ENCODE measurements at places on chromosomes 2 and 18.

DNA sequence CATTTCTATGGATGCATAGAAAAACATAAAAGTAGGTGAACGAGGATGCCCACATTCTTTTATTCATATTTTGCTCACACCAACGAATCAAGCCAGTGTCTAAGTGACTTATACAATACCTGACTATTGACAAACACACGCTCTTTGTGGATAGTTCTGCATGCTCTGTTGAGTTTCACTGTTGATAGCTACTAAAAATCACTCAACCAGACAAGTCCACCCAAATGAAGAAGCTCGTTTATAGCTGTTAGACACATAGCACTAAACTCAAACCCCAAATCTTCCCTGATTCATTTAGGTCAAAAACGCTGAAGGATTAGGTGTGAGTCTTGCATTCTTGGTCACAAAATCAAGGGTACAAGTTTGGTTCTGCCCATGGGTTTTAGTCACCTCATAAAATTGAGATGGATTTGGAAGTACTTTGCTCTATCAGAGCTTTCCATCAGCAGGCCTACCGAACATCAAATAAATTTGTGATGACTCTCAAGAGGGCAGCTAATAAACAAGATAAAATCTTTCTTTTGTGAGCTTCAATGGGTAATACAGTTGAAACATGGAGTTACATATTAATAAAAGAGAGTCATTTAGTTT is 92.7 kb upstream of the ETAA1 start:
- no peaks in the 10 kb centered on the region for H3K36me3 ChIP-seq
- DNase-seq = no peak
- no peak overlapping the region for H3K27ac ChIP-seq
- no peaks in the 10 kb centered on the region for H3K4me1 ChIP-seq
- H3K4me3 ChIP-seq = no peak overlapping the region

DNA sequence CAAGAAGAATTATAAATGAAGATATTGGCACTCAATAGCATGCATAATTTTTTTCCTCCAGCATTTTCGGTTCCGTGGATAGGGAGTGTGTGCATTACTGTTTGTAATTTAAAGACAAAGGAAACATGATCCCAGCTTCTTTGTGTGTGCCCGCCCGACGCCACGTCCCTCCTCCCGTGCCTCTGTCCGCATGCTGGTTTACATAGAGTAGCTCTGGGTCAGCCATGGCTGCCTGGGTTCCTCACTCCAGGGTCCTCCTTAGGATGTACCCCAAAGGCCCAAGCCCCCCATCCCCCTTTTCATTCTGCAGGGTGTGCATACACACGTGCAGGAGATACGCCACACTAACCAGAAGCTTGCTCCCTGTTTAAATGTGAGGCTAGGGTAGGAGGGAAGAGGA is 214.7 kb downstream of the KLHL29 start:
- H3K4me1 ChIP-seq = no peaks in the 10 kb centered on the region
- peaks cover 3% of the 10 kb centered on the region for H3K27me3 ChIP-seq
- no peak overlapping the region for H3K27ac ChIP-seq
- peak; percentile 35 for DNase-seq

- H3K27ac ChIP-seq = no peak overlapping the region
- H3K4me3 ChIP-seq = no peak overlapping the region
- H3K4me1 ChIP-seq = no peaks in the 10 kb centered on the region
- no peak for DNase-seq
Observed at GRCh38 chr2:62688771-62689170, 16.7 kb upstream of the EHBP1 start.

GRCh38 chr2:40202798-40203400 is 249.0 kb downstream of the SLC8A1 start:
- DNase-seq = no peak
- no peaks in the 10 kb centered on the region for H3K27me3 ChIP-seq
- no peaks in the 10 kb centered on the region for H3K4me1 ChIP-seq
- H3K4me3 ChIP-seq = no peak overlapping the region
- H3K27ac ChIP-seq = no peak overlapping the region

DNA sequence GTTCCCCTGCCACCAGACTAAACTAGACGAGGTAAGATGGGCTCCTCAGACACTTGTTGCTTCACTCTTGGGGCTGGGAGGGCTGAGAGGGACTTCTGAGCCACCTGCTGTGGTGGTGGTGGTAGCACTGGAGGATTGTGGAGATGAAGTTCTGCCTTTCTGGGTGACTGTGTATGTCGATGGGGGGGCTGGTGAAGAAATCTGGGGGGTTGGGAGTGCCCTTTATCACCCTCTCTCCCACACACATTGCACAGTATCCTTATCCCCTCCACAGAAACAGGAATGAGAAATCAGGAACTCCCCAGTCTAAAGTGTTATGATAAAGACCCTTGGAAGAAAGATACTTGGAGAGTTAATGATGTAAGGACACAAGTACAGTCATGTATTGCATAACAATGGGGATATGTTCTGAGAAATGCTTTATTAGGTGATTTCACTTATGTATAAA is 38.5 kb downstream of the HK2 start:
- peaks cover 29% of the 10 kb centered on the region for H3K4me1 ChIP-seq
- H3K27ac ChIP-seq = no peak overlapping the region
- no peaks in the 10 kb centered on the region for H3K27me3 ChIP-seq

DNA sequence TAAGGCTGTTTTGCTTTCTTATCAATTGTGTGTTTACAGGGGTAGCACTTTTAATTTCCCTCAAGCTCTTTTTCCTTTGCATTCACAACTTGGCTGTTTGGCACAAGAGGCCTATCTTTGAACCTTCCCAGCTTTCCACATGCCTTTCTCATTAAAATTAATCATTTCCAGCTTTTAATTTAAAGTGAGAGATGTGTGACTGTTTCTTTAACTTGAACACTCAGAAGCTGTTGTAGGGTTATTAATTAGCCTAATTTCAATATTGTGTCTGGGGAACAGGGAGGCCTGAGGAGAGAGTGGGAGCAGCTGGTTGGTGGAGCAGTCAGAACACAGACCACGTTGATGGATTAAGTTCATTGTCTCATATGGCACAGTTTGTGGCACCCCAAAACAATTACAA is 4.7 kb downstream of the ASB1 start:
- H3K27ac ChIP-seq = peak overlapping the region; percentile 20
- DNase-seq = no peak
- H3K4me1 ChIP-seq = peaks cover 43% of the 10 kb centered on the region
- H3K36me3 ChIP-seq = peaks cover 14% of the 10 kb centered on the region
- H3K27me3 ChIP-seq = no peaks in the 10 kb centered on the region
- H3K4me3 ChIP-seq = no peak overlapping the region

GRCh38 chr2:102094917-102095316 is 47.6 kb upstream of the IL1R1 start:
- peaks cover 29% of the 10 kb centered on the region for H3K27me3 ChIP-seq
- H3K4me1 ChIP-seq = peaks cover 2% of the 10 kb centered on the region
- H3K36me3 ChIP-seq = peaks cover 11% of the 10 kb centered on the region
- H3K4me3 ChIP-seq = no peak overlapping the region
- no peak overlapping the region for H3K27ac ChIP-seq

DNA sequence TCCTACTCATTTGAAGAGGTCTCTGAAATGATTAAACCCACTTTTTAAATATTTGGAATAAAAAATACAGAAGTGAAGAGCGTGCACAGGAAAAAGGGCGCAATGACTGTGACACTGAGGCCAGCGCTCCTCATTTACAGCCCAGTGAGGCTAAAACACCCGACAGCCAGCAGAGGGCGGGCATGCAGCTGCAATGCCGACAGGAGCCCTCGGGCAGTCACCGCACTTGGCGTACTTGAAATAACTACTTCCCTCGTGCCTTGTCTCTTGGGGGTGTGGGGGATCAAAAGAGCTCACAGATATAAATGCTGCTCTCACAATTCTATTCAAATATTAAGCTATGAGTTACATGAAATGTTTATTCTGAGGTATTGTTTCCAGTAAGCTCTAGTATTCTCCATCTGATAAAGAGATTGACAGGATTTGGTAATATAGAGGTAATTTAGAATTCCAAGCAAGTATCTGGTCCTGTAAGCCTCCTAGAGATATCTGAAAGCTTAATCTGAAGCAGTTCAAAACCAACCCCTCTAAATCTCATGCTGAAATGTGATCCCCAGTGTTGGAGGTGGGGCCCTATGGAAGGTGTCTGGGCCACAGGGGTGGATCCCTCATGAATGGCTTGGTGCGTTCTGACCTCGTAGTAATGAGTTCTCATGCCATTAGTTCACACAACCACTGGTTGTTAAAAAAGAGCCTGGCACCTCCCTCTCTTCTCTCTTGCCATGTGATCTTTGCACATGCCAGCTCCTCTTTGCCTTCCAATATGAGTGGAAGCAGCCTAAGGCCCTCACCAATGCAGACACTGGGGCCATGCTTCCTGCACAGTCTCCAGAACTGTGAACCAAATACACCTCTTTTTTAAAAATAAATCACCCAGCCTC is 93.6 kb downstream of the ZAP70 start:
- H3K27ac ChIP-seq = no peak overlapping the region
- H3K4me3 ChIP-seq = no peak overlapping the region
- peaks cover 6% of the 10 kb centered on the region for H3K36me3 ChIP-seq

DNA sequence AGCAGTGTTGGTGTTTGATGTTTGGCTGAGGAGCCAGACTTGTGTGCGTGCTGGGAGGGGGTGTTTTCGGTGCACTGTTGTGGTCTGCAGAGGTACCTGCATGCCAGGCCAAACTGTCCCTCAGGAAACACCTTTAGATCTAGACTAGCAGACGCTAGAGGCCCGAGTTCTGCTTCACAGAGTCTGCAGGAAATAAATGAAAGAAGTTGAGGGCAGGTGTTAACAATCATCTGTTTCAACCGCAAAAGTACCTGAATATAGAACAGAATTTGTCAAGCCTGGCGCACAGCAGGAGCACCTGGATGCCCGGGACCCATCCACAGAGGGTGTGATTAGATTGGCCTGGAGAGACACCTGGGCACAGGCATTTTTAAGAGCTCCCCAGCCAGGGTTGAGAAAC is 40.5 kb upstream of the REL start:
- H3K36me3 ChIP-seq = no peaks in the 10 kb centered on the region
- no peak for DNase-seq
- no peak overlapping the region for H3K4me3 ChIP-seq

DNA sequence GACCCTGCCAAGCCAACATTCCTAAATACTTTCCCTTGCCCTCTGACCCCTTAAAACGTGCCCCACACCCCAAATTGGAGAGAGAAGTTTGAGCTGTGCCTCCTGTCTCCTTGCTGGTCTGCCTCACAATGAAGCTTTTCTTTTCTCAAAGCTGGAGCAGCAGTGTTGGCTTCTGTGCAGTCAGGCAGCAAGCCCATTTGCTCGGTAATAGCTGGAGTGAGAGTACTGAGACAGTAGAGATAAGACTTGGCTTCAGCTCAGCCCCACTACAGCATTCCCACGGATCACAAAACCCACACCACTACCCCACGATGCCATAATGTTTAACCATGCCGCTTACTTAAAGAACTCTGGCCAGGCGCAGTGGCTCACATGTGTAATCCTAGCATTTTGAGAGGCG is 73.0 kb downstream of the NCAPH start:
- no peak for DNase-seq
- no peak overlapping the region for H3K4me3 ChIP-seq
- H3K36me3 ChIP-seq = no peaks in the 10 kb centered on the region
- peaks cover 16% of the 10 kb centered on the region for H3K4me1 ChIP-seq
- H3K27me3 ChIP-seq = no peaks in the 10 kb centered on the region
- H3K27ac ChIP-seq = peak overlapping the region; percentile 65

DNA sequence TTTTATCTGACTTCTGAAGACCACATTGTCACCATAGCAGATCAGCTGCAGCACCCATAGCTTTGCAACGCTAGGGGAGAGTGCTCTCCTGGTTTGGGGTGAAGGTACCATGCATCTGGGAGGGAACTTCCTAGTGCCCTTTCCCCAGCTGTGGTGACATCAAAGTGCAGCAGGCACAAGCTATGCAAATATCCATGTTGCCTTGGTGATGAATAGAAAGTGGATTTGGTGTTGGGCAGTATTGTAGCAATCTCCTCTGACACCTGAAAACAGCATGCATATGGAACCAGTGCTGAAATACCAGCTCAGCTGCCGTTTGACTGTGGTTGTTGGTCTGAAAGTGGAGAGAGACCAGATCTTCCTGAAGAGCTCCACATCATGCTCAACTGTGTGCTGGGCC is 37.1 kb downstream of the BCL2L11 start:
- H3K36me3 ChIP-seq = peaks cover 5% of the 10 kb centered on the region
- H3K4me3 ChIP-seq = no peak overlapping the region
- no peak overlapping the region for H3K27ac ChIP-seq
- DNase-seq = no peak
- H3K4me1 ChIP-seq = peaks cover 28% of the 10 kb centered on the region

DNA sequence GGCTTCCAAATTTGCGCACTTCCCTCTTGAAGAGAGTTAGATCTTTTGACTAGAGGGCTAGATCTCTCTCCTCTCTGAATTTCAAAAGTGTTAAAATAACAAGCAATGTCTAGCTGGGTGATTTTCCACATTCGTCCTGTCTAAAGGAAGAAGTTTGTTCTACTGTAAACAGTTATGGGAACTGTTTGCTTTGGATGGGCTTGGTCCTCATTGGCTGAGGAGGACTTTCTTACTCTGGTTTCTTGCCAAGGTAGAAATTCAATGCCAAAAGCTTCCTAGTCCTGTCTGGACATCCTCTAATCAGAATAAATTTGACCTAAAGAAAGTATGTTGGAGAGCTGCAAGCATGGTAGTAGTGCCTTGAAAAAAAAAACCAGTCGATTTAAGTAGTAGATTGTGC is 47.4 kb upstream of the RAPH1 start:
- no peak for DNase-seq
- H3K27ac ChIP-seq = no peak overlapping the region
- no peak overlapping the region for H3K4me3 ChIP-seq
- H3K27me3 ChIP-seq = peaks cover 8% of the 10 kb centered on the region
- peaks cover 21% of the 10 kb centered on the region for H3K4me1 ChIP-seq

GRCh38 chr18:37403100-37403781 is 162.4 kb downstream of the CELF4 start:
- H3K4me3 ChIP-seq = no peak overlapping the region
- H3K27ac ChIP-seq = no peak overlapping the region
- H3K4me1 ChIP-seq = peaks cover 4% of the 10 kb centered on the region
- H3K27me3 ChIP-seq = no peaks in the 10 kb centered on the region

DNA sequence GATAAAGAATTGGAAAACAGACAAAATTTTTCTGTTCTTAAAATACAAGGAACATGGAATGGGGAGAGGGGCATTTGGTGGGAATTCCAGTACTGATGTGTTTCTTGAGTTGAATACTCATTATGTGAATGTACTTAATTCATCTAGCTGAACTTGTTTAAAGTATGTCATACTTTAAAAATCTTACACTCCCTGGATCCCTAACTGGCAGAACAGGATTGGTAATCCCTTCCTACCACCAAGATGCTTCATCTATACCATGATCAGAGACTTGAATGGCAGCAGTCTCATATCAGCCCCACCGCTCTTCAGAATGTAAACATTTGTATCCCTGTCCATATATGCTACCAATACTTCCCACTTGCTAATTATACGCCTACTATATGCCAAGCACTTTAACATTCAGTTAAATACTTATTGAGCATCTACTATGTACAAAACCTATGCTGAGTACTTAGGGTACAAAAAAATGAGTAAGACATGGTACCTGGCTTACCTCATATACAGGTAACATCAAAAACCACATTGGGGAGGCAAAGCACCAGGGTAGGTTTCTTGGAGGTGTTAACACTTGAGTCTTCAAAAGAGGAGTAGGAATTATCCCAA is 5.3 kb downstream of the MEMO1 start:
- peaks cover 40% of the 10 kb centered on the region for H3K4me1 ChIP-seq
- no peak overlapping the region for H3K27ac ChIP-seq
- no peak for DNase-seq
- no peaks in the 10 kb centered on the region for H3K36me3 ChIP-seq
- no peaks in the 10 kb centered on the region for H3K27me3 ChIP-seq
- H3K4me3 ChIP-seq = peak overlapping the region; percentile 15

GRCh38 chr2:158094487-158095092 is 7.1 kb upstream of the UPP2 start:
- no peak for DNase-seq
- H3K27me3 ChIP-seq = no peaks in the 10 kb centered on the region
- no peak overlapping the region for H3K27ac ChIP-seq
- H3K4me3 ChIP-seq = no peak overlapping the region
- H3K36me3 ChIP-seq = no peaks in the 10 kb centered on the region
